ENCODE measurements at places on chromosomes 12 and 14. TPM values are rescaled to one million over a fixed set of nuclear protein-coding genes. Genes with fewer than 3 reads are reported as not detected.
A peak's percentile ranks its signal among the peaks of the same experiment; 100 is the strongest.

DNA sequence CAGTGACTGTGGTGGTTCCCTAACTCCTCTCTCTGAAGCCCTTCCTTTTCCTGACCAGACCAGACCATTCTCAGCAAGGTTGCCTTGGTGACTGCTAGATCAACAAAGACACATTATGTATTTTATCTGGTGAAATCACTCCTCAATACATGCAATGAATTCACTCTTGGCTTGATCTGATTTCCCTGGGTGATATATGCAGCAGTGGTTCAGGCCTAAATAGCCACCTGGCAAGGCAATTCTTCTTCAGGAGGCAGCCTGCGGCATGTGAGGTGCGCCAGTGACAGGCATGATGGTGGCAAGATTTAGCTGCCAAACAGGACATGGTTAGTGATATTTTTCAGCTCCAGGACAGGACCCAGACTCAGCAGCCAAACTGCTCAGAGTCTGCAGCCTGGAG lies 350.3 kb upstream of the CCDC196 start:
- no peak for DNase-seq
- no peaks in the 10 kb centered on the region for H3K36me3 ChIP-seq
- no peak overlapping the region for H3K27ac ChIP-seq
- H3K4me3 ChIP-seq, result no peak overlapping the region

GRCh38 chr12:65493913-65494245 lies 215.4 kb downstream of the MSRB3 start:
- no peaks in the 10 kb centered on the region for H3K36me3 ChIP-seq
- no peak overlapping the region for H3K27ac ChIP-seq
- no peak for DNase-seq
- no peaks in the 10 kb centered on the region for H3K27me3 ChIP-seq
- H3K4me3 ChIP-seq, result no peak overlapping the region

DNA sequence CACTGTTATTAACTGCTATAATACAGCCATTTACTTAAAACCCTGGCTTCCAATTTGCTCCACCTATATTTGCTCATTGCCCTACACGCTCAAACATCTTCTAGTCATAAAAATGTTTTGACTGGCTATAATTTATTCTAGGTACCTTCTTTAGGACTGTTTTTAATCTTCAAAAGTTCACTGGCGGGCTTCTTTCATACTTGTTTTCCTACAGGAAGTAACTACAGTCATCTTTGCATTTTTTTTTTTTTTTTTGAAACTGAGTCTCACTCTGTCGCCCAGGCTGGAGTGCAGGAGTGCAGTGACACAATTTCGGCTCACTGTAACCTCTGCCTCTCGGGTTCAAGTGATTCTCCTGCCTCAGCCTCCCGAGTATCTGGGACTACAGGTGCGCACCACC lies 32.5 kb downstream of the MPHOSPH9 start:
- H3K27me3 ChIP-seq, result no peaks in the 10 kb centered on the region
- H3K4me1 ChIP-seq, result peaks cover 10% of the 10 kb centered on the region
- peak; percentile 0 for DNase-seq
- peaks cover 9% of the 10 kb centered on the region for H3K36me3 ChIP-seq
- H3K27ac ChIP-seq, result peak overlapping the region; percentile 9

GRCh38 chr12:123531091-123531490 lies 2.4 kb downstream of the RILPL1 start:
- no peak overlapping the region for H3K27ac ChIP-seq
- H3K4me1 ChIP-seq, result peaks cover 20% of the 10 kb centered on the region
- DNase-seq, result no peak
- H3K36me3 ChIP-seq, result no peaks in the 10 kb centered on the region
- no peak overlapping the region for H3K4me3 ChIP-seq

DNA sequence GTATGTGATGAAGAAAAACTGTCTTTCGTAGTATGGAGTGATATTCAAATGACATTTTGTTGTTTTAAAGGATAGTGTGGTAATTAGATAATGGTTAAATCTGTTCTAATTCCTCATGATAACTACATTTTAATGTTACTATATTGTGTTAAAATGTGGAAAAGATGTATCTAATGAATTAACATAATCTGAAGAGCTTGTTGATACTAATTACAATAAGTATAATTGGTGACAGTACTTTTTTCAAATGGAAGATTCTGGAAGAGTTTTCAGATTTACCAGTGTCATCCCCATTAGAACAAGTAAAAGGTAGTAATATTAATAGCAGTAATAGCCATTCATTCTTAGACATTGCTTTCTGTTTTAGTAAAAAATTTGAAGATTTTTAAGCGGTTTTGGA lies 37.6 kb downstream of the CAND1 start:
- no peaks in the 10 kb centered on the region for H3K27me3 ChIP-seq
- H3K36me3 ChIP-seq, result peaks cover 79% of the 10 kb centered on the region
- DNase-seq, result no peak
- H3K4me3 ChIP-seq, result no peak overlapping the region
- H3K27ac ChIP-seq, result no peak overlapping the region
- H3K4me1 ChIP-seq, result no peaks in the 10 kb centered on the region

DNA sequence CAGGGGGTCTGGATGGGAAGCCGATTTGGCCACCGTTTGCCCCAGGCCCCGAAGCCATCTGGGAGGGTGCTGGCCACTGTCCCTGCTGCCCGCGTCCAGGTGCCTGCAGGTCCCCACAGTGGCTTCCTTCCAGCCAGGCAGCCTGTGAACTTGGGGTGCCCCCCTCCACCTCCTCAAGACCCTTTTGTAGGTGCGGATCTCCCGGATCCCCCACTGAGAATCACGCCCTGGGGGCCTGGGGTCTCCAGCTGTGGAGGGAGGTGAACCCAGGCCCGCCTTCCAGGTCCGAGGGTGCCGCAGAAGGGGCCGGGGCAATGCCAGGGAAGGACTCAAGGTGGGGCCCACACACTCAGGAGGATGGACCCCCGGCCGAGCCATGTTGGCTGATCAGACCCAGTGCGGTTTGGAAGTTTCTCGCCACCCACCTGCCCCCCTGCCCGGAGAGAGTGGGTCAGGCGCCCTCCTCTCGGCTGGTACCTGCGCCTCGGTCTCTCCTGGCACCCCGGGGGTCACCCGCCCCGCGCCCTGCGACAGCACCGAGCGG lies 1.7 kb downstream of the MMP17 start:
- H3K27me3 ChIP-seq, result peaks cover 28% of the 10 kb centered on the region
- H3K4me3 ChIP-seq, result no peak overlapping the region
- H3K27ac ChIP-seq, result no peak overlapping the region

DNA sequence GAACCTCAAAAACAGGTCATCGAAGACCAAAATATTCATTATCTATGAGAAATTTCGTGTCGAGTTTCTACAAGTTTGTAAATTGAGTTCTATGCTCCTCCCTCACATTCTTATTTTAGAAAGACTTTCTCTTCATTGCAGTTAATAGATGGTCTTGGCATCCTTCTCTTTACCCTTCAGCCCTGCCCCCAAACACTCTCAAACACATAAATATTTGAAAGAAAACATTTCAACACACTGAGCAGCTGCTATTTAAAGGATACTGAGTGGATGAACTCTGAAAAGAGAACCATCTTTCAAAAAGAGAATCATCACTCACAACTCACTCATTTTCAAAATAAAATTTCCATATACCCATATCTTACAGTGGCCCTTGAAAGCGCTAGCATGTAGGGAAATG lies 67.1 kb downstream of the NUAK1 start:
- no peak overlapping the region for H3K27ac ChIP-seq
- H3K27me3 ChIP-seq, result no peaks in the 10 kb centered on the region
- H3K36me3 ChIP-seq, result no peaks in the 10 kb centered on the region
- H3K4me1 ChIP-seq, result no peaks in the 10 kb centered on the region
- no peak overlapping the region for H3K4me3 ChIP-seq
- no peak for DNase-seq

DNA sequence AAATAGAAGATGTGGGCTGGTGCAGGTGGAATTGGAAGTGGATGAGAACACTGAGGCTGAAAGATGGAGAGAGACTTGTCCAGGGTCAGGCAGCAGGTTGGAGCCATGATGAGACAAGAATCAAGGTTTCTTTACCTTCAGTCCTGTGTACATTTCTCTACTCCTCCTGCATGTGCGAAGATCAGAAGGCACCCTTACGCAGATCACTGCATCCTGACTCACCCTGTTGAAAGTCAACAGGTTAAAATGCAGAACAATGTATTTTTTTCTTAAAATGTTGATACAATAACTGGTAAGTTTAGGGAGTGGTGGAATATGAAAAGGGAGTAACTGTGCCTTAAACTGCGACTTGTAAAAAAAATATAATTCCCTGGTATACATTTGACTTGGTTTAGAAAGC lies 47.8 kb downstream of the TESPA1 start:
- no peak overlapping the region for H3K4me3 ChIP-seq
- H3K27ac ChIP-seq, result no peak overlapping the region
- H3K27me3 ChIP-seq, result no peaks in the 10 kb centered on the region
- no peaks in the 10 kb centered on the region for H3K36me3 ChIP-seq

GRCh38 chr12:30823764-30824163 lies 69.0 kb upstream of the CAPRIN2 start:
- DNase-seq, result no peak
- no peaks in the 10 kb centered on the region for H3K36me3 ChIP-seq
- H3K27me3 ChIP-seq, result no peaks in the 10 kb centered on the region
- peaks cover 18% of the 10 kb centered on the region for H3K4me1 ChIP-seq
- H3K4me3 ChIP-seq, result no peak overlapping the region
- no peak overlapping the region for H3K27ac ChIP-seq

DNA sequence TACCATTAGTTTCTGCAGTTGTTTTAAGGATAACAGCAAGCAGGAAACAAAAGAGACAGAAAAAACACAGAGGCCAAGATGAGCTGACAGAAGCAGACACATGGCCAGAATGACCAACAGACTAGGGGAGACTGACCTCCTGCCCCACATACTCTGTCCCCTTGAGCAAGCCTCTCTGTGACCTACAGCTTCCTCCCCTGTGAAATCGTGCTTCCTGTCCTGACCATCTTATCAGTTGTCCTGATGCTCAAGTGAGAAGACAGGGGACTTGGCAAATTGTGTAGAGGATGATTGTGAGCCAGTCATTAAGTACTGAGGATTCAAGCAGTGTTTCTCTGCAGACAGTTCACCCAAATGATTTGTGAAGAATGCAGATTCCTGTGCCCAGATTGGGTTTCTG lies 229.0 kb downstream of the SLC41A2 start:
- no peak for DNase-seq
- H3K27me3 ChIP-seq, result no peaks in the 10 kb centered on the region

GRCh38 chr12:33427071-33427470 lies 12.5 kb downstream of the SYT10 start:
- no peak overlapping the region for H3K4me3 ChIP-seq
- no peaks in the 10 kb centered on the region for H3K36me3 ChIP-seq
- no peaks in the 10 kb centered on the region for H3K4me1 ChIP-seq

DNA sequence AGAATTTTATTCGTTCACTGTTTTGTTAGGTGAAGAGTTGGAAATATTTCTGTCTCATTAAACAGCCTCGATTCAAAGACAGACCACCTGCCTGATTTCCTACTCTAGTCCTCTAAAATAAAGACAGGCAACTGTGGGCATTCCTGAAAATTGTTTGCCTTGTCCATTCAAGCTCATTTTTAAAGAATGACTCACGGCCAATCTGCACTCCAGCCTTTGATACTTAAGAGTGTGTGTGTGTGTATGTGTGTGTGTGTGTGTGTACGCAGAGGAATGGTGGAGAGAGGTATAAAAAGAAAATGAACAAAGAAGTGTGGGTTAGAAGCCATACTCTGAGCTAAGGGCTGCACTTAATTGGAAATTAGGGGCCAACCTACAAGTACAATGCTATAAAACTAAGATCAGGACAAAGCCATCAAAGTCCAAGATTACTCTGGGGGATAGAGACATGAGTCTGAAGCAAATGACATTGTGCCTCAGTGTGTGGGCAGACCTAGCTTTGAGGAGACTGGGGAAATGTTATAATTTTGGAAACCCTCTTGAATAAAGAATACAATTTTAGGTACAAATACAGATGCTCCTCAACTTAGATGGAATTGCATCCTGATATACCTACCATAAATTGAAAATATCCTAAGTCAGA lies 45.6 kb upstream of the SOCS2 start:
- DNase-seq, result no peak
- H3K36me3 ChIP-seq, result no peaks in the 10 kb centered on the region
- no peak overlapping the region for H3K27ac ChIP-seq
- no peak overlapping the region for H3K4me3 ChIP-seq
- no peaks in the 10 kb centered on the region for H3K27me3 ChIP-seq

DNA sequence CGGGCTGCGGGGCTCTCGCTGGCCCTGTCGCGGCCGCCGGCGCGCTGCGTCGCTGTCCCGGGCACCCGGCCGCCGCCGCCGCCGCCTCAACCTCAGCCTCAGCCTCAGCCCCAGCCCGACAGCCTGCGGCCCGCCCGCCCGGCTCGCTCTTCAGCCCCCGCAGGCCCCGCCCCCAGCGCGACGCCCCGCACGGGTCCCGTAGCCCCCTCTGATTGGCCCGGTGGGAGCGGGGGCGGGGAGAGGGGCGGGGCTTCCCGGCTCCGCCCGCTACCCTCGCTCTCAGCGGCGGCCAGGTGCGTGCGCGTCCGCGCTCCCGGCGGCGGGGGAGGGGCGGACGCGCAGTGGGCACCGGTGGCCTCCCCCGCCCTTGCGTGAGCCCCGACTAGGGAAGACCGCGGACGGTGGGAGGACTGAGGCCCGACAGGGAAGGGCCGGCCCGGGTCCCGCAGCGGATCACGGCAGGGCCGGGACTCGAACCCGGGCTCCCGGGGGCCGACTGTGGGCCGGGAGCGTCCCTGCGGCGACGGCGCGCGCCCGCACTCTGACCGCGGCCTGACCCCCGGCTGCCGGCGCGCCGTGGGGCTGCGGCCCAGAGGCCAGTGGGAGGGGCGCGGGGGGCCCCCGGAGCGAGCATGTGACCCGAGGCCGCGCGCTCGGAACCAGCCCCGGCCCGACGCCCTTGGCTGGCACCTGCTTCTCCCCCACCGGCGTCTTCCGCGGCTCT lies at the start of gene PPP1R13B:
Gene PPP1R13B, minus strand, starts transcription at position 125 of the 724 bp plus-strand sequence. CDS start 268 bp downstream, outside the sequence.
- peak within 1 kb of the TSS; percentile 26 for H3K27ac ChIP-seq
- DNase-seq, result peak; percentile 90
- H3K36me3 ChIP-seq, result no peaks in the 10 kb centered on the region

GRCh38 chr14:75720842-75721498 lies 59.9 kb downstream of the TTLL5 start:
- peaks cover 8% of the 10 kb centered on the region for H3K36me3 ChIP-seq
- no peaks in the 10 kb centered on the region for H3K27me3 ChIP-seq
- H3K4me3 ChIP-seq, result no peak overlapping the region

DNA sequence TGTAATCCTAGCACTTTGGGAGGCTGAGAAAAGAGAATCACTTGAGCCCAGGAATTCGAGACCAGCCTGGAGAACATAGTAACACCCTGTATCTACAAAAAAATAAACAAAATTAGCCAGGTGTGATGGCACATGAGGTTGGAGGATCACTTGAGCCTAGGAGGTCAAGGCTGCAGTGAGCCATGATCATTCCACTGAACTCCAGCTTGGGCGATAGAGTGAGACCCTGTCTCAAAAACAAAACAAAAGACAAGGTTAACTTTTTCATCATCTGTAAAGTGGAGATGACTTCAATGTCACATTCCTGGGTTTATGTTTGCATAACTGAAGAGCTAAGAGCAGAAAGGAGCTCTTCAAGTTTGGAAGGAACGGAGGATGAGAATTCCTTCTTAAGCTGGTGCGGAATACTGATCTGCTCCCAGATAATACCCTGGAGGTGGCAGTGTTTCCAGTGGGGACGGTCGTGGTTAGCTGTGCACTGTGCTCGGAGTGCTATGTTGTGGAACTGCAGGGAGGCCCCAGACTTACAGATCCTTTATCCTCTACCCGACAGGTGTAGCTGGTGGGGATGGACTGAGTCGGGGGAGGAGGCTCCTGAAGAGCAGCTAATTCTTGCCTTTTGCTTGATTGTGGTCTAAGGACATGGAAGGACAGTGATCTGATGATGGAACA lies 22.5 kb upstream of the BICD1 start:
- no peaks in the 10 kb centered on the region for H3K4me1 ChIP-seq
- no peak overlapping the region for H3K4me3 ChIP-seq
- no peaks in the 10 kb centered on the region for H3K27me3 ChIP-seq
- no peak for DNase-seq
- no peak overlapping the region for H3K27ac ChIP-seq

The ALDH1L2 gene
- total RNA-seq, result 0.72 TPM

The CLEC4E gene
- 0.89 TPM for total RNA-seq

The MYH6 gene
- not detected for total RNA-seq

The APOF gene
- not detected for total RNA-seq

The GSC gene
- not detected for total RNA-seq

The KRT73 gene
- total RNA-seq, result 6.0 TPM

All from CD4-positive, alpha-beta memory T cell (primary cell).